Osteoblast (primary cell): ENCODE measurements at places on chromosomes 3 and 15. TPM values are rescaled to one million over a fixed set of nuclear protein-coding genes. Genes with fewer than 3 reads are reported as not detected.

EIF4E3 gene
- total RNA-seq: 2.9 and 3.5 TPM in 2 replicates

TRIM71 gene
- not detected in 2 replicates for total RNA-seq

DNA sequence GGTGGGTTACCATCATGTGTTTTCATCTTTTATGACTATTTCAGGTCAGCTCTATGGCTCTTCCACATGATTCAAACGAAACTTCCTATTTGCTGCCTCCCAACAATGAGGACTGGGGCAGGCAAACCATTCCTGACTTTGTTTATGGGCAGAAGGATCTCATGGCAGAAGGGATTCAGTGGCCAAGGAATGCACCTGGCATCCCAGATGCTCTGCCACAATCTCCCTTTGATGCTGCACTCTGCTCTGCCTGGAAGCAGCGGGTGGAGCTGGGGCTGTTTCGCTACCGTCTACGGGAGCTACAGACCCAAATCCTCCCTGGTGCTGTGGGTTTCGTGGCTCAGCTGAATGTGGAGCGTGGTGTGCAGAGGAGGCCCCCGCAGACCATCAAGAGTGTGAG, 6.8 kb downstream of the GDPGP1 start:
- no peak overlapping the region for H3K27ac ChIP-seq
- H3K27me3 ChIP-seq: no peaks in the 10 kb centered on the region
- H3K4me3 ChIP-seq: no peak overlapping the region
- no peaks in the 10 kb centered on the region for H3K4me1 ChIP-seq

DNA sequence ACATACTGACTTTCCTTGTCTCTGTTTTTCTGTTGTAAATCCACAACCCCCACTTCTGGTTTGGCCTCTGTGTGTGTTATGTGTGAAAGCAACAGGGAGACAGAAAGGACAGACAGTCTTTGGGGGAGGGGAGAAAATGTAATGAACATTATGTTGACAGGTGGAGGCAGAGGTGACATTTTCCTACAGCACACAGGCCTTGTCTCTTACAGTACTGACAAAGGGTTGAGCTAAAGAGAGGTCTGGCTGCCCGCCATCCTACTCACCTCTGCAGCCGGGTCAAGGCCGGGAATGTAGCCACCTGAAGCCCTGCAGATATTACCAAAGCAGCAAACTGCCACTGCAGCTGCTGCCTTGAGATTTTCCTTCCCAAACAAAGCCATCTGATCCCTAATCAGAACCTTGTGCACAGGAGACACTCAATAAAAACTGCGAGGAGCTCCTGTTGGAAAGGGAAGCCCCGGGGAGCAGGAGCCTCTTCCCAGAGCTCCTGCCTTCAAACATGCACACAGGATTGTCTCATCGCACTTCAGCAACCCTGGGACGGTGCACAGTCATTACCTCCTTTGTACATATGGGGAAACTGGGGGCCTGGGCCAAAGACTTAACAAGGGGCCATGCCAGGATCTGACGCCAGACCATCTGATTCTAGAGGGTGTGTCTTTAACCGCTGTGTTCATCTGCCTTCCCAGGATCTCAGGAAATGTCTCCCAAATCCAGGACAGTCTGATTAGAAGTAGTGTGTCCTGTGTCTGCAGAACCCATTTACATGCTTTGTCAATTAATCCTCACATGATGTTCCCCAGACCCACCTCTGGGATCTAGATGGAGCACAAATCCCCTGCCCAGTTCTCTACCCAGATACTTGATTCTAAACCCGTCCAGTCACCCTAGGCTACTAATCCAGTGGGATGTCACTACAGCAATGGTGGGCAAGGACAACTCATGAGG, 14.2 kb downstream of the MYO5C start:
- peaks cover 22% of the 10 kb centered on the region for H3K27me3 ChIP-seq
- H3K4me1 ChIP-seq: no peaks in the 10 kb centered on the region
- no peaks in the 10 kb centered on the region for H3K36me3 ChIP-seq
- no peak overlapping the region for H3K4me3 ChIP-seq
- no peak for DNase-seq

- H3K27ac ChIP-seq: no peak overlapping the region
- no peaks in the 10 kb centered on the region for H3K27me3 ChIP-seq
- peaks cover 14% of the 10 kb centered on the region for H3K4me1 ChIP-seq
- no peak for DNase-seq
- H3K36me3 ChIP-seq: no peaks in the 10 kb centered on the region
These were observed 38.6 kb upstream of the FSTL1 start for GRCh38 chr3:120489421-120489820.

GPR149 gene
- not detected in 2 replicates for total RNA-seq

STAB1 gene
- 0.59 and 1.1 TPM in 2 replicates for total RNA-seq

TRIM42 gene
- not detected in 2 replicates for total RNA-seq

DNA sequence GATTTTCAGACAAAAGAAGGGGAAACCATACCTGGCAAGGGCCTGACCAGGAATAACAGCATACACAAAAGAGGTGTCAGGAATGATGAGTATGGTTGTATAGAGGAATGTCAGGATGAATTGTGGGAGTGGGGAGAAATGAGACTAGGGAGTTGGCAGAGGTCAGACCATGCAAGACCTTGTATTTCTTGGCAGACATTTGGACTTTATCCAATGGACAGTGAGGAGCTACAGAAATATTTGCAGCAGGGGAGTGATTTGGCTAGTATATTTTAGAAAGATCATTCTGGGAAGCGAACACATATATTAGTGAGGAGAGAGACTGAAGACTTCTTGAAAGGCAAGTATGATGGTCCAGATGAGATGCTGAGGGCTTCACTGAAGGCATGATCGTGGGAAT, 25.4 kb upstream of the ALPK3 start:
- H3K4me3 ChIP-seq: no peak overlapping the region
- H3K27ac ChIP-seq: peak overlapping the region; percentile 12
- DNase-seq: peak; percentile 60

DNA sequence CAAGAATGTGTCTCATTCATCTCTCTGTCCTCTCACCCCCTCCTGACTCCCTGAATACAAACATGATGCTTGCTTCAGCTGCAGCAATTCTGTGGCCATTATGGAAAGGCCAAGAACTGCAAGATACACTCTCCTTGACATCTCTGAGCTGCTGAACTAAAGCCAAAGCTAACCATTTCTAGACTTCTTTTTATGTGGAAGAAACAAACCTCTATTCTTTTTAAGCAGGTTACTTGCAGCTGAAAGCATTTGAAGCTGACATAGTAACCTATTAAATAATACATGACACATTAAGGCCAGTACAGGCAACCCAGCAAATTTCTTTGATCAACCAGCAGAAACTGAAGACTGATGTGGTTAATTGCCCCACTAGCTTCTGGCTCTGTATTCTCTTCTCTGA, 17.5 kb downstream of the FHIT start:
- H3K4me1 ChIP-seq: no peaks in the 10 kb centered on the region
- no peak overlapping the region for H3K4me3 ChIP-seq
- no peak overlapping the region for H3K27ac ChIP-seq
- H3K27me3 ChIP-seq: no peaks in the 10 kb centered on the region
- DNase-seq: no peak

GRCh38 chr15:68059630-68060029, 5.5 kb downstream of the PIAS1 start:
- no peaks in the 10 kb centered on the region for H3K27me3 ChIP-seq
- H3K4me3 ChIP-seq: no peak overlapping the region
- H3K4me1 ChIP-seq: peaks cover 15% of the 10 kb centered on the region

RLBP1 gene
- under 0.01 TPM in 2 replicates for total RNA-seq

FOXB1 gene
- not detected in 2 replicates for total RNA-seq

DNA sequence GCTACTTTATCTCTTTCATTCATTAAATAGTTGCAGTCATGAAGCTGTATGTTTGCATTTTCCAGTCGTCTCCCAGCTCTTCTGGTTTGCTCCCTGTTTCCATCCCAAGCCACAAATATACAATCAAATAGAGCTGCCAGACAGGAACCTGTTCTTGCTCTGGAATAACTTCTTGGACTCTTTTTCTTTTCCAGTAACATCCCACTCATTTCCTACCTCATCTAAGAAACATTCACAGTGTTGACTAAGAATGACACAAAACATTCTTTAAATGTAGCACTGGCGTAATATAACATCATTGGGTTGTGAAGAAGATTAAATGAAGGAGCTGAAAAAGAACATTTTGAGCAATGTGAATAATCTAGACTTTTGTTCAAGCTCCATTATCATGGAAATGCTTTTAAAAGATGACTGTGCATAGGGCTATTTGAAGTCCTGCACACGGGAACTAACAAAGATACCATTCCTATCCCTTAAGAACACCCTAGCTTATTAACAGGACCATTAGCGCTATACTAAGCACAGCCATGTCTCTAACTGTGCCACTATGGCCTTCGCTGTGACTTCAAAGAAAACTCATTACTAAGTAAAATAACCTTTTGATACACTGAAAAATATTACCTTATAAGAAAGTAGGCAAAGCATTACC, 574.0 kb downstream of the NAALADL2 start:
- H3K27ac ChIP-seq: peak overlapping the region; percentile 93
- no peaks in the 10 kb centered on the region for H3K36me3 ChIP-seq
- H3K4me1 ChIP-seq: peaks cover 26% of the 10 kb centered on the region
- H3K4me3 ChIP-seq: peak overlapping the region; percentile 31
- no peak for DNase-seq

SI gene
- not detected in 2 replicates for total RNA-seq

NR2E3 gene
- under 0.01 TPM in 2 replicates for total RNA-seq

CCR3 gene
- not detected in 2 replicates for total RNA-seq
